ENCODE measurements at places on chromosomes 16 and 17.

DNA sequence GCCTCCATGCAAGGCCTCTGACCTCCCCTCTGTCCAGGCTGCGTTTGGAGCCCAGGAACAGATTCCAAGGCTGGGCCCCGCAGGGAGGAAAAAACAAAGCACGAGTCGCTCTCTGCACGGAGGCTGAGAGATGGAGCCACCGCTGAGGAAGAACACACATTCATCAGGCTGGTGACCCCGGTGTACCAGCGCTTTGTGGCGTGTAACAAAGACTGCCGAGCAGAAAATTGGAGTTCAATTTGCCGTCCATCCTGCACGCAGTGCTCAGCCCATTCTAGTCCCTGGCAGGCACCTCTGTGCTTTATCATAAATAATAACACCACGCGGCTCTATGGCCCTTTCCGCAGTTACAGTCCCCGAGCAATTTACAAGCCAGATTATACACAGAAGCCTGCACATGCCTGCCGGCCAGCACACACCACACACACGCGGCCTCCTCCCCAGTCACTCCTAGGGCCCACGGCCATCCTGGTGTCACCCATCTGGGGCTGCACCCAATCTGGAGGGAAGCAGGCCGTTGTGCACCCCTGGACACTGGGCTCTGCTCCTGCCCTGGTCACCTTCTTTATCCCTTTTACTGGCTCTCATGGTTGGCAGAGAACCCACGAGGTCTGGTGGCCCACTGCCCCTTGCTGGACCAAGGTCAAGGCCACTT is 124.4 kb downstream of the SDK2 start:
- no peak for DNase-seq

- peak; percentile 68 for DNase-seq
These were observed 526 bp downstream of the CBFB start for GRCh38 chr16:67029254-67030096.

- no peak for DNase-seq
These were observed 29.1 kb downstream of the CIBAR2 start for GRCh38 chr16:85083051-85083639.

DNA sequence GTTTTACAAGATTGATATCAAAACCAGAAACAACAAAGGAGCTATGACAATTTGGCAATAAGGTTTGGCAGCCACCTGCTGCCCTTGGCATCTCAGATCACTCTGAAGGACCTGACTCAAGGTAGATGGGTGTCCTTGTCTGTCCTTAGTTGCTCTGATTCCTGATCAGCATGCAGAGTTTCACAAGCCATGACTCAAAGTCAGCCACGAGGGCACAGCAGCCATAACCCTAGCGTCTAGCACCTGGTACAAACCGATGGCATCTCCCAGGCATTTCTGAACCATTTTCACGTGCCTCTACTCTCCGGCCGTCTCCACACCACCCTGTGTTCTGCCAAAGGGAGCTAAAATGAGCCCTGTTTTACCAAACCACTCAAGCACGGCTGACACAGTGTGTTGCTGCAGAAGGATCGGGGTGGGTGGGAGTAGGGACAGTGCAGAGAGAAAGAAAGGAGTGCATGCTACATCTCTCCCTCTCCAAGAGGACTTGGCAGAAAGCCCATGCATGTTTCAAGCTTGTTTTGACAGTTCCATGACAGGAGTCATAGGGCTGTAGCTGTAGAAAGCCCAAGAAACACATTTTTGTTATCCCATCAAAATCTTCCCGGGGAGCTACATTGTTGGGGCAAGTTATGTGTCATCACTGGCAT is 297.3 kb downstream of the ABCC12 start:
- no peak for DNase-seq

- DNase-seq: peak; percentile 59
These were observed 973 bp downstream of the SLC7A6 start for GRCh38 chr16:68265078-68265920.

DNA sequence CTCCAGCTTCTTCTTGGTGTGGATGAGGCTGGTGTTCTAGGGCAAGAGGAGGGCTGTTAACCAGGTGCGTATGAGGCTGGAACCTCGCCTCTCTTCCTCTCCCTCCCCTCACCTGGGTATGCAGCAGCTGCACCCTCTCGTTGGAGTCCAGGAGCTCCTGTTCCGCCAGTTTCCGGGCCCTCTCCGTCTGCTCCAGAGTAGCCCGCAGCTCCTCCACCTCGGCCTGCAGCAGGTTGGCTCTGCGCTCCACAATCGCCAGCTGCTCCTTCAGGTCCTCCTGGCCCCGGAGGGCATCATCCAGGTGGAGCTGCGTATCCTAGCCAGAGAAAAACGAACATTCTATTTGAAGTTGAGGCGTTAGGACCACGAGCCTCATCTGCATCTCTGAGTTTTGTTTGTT is 25.4 kb downstream of the MYH3 start:
- no peak for DNase-seq

GRCh38 chr16:14020141-14020540 is 51.0 kb upstream of the MRTFB start:
- no peak for DNase-seq

DNA sequence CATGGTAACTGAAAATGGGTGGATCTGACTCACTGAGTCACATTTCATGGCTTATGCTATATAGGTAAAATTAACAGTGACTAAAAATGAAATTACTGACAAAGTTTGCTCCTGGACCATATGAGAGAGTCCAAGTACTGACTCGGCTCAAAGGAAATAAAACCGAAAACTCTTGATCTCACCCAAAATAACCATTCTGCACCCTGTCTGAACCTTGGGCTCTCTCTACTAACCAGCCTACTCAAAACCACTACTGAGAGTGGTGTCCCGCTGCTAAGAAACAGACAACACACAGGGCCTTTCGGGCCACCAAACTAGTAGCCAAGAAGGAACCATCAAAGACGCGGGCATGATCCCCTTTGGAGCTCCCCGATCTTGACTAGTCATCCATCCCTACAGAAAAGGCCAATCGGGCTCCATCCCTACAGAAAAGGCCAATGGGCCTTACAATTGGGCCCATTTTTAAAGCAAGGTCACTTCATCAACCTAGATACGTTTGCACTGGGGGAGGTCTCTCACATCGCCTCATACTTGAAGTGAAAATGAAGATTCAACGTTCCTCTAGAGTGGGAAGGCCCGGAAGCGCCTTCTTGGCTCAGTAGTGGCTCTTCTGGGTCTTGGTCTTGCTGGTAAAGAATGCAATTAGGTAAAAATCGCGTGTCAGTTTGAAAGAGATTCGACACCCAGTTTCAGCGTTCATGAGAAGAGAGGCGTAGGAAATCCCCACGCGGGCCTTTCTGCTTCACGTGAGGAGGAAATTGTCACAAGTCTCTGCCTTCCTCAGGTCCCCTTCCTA is 720 bp upstream of the ZPBP2 start:
- DNase-seq: peak; percentile 63

DNA sequence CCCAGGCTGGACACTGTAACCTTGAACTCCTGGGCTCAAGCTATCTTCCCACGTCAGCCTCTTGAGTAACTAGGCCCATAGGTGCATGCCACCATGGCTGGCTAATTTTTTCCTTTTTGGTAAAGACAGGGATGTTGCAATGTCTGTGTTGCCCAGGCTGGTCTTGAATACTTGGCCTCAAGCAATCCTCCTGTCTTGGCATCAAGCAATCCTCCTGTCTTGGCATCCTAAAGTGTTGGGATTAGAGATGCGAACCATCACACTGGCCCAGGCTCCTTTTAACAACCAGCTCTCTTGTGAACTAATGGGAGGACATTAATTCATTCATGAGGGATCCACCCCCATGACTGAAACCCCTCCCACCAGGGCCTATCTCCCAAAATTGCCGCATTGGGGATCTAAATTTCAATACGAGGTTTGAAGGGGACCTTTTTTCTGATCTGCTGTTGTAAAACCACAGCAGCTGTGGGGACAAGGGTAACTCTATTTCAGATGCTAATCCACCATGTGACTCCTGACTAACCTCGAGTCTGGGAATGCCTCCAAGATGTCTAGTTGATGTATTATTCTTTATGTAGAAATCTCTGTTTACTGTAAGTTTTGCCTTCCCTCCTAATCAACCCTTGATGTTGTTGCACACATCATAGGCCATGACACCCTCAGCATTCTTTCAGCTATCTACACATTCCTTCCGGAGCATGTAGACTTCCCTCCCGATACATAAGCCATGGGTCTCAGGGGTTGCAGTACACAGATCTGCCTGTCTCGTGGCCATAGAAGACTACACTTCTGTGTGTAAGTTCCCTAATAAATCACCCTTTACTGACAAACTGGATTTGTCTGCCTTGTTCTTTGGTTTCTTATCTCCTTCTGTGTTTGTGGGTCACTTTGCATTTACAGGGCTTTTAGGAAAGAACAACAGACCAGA is 37.6 kb downstream of the RNF112 start:
- no peak for DNase-seq

- no peak for DNase-seq
These were observed 52.2 kb downstream of the NDE1 start for GRCh38 chr16:15701975-15702970.

DNA sequence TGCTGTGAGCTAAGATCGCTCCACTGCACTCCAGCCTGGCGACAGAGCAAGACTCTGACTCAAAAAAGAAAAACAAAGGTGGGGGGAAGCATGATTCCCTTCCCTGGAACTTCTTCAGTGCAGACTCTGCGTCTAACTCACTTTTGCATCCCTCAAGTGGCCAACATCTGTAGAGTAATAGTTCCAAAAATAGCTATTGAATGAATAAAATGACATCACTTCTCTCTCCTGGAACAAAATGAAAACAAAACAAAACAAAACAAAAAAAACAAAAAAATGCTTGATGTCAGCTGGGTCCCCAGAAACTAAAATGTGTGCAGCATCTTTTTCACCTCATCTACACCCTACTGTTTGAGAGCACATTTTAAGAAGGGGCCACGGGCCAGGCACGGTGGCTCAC is 197.7 kb upstream of the NOG start:
- no peak for DNase-seq

- DNase-seq: no peak
These were observed 151.7 kb downstream of the ANKFN1 start for GRCh38 chr17:56305007-56305406.

- DNase-seq: no peak
These were observed 17.8 kb downstream of the SAP30BP start for GRCh38 chr17:75684924-75685323.

DNA sequence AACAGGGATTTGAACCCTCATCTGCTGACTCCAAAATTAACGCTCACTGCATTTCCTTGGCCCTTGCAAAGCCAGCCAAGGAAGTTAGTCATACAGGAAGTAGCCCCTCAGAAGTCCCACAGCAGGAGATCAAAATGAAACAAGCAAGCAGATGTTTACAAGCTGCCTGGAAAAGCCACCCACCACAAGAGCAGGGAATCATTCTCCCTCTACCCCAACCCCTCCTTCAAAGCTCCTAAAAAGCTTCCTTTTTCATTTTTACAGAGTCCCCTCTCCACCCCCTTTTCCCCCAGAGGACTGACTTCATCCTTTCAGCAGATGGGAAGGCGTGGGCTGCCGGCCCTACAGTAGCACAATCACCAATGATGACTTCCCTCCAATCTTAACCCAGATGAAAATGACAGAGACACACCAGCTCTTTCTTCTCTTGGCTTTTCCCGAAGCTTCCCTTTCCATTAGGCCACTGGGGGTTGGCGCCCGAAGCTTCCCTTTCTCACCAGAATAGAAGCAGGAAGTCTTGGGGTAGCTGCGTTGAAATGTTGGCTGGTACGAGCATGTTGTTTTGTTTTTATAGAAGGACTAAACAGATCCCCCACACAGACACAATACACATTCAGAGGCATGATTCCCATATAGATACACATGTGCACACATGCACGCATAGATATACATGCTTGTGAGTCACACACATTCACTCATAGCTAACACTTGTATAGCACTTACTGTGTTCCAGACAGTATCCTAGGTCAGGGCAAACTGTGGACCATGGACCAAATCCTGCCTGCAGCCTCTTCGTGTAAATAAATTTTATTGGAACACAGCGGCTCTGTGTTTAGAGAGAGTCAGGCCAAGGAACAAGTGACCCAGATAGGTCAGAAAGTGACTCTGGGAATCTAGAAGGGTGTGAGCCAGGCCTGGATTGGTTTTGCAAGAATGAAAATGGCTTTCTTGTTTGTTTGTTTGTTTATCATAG is 17.4 kb downstream of the ITPRIPL2 start:
- no peak for DNase-seq

GRCh38 chr17:60147553-60148223 is 2.1 kb upstream of the CA4 start:
- DNase-seq: no peak

GRCh38 chr16:15644267-15644961 is 1.5 kb upstream of the MARF1 start:
- no peak for DNase-seq

GRCh38 chr17:45144199-45145034 is 3.9 kb upstream of the HEXIM1 start:
- DNase-seq: peak; percentile 54

GRCh38 chr16:85365120-85365519 is 248.0 kb upstream of the GSE1 start:
- no peak for DNase-seq

GRCh38 chr17:9401434-9401833 is 174.2 kb downstream of the STX8 start:
- DNase-seq: no peak

DNA sequence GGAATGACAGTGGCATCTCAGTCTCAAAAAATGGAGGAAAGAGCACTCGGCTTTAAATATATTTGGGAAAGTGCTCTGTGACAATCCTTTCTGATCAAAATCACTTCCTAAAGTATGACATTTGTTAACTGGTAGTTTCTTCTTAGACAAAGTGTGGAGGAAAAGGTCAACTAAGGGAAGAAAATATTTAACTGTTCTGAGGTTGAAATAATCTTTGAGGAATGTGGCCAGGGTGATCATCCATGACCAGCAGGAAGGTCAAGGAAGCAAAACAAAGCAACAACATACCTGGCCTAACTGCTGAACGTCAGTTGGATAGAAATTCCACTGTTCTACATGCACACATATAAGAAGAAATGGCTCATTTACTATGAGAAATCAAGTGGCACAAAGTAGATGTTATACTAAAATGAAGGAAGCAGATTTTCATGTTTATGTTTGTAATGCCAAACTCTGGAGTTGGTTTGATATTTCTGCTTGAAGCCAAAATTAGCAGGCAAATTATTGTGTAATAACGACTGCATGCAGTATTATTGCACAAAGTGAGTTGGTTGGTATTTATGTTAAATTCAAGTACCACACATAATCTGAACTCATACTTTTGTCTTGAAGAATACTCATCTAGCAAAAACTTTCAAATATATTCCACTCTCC is 87.3 kb upstream of the CORO6 start:
- DNase-seq: no peak

- DNase-seq: no peak
These were observed 347.5 kb upstream of the TNRC6C start for GRCh38 chr17:77610972-77611521.

GRCh38 chr16:19213885-19214284 is 45.8 kb downstream of the SYT17 start:
- no peak for DNase-seq

GRCh38 chr16:58116081-58116480 is 13.1 kb downstream of the CFAP20 start:
- DNase-seq: no peak

DNA sequence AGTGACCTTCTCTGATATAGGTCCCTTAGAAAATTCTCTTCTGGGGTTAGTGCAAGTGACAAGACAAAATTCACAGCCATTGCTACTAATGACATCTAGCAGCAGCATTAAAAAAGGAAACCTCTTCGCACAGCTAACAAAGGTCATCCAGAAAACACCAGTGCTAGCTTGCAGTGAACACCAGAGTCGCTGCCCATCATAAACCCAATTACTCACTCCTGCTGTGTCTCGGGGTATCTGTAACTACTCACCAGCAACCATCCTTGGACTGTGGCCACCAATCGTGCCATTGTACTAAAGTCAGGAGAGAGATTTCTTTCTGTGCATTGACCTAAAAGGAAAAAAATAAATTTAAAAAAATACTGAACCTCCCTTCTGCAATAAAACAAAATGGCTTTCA is 1494.7 kb upstream of the CDH8 start:
- DNase-seq: no peak
